ENCODE measurements at places on chromosomes 11 and 22. TPM values are rescaled to one million over a fixed set of nuclear protein-coding genes. Genes with fewer than 3 reads are reported as not detected.

Gene SLC22A6
- not detected for total RNA-seq

DNA sequence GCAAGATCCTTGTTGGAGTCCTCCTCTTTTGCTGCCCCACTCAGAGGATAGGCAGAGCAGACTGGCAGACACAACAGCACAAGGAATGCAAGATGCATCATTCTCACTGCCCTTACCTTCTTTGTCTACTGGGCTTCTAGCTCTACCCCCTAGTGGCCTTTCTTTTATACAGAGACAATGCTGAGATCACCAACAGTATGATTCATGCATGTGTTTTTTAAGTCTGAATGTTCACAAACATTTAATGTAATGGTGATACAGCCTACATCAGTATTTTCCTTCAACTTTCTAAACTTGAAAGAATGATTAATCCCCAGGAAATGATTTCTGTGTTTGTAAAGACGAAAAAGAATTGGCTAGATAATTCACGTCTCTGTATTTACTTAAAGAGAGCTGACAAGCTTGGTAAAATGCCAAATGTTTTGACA is at the start of gene MMP10:
Gene MMP10 (minus strand): TSS at position 138 of the 428 bp plus-strand sequence. CDS start 37 bp downstream, at position 101.
- H3K27me3 ChIP-seq = no peaks in the 10 kb centered on the region
- H3K36me3 ChIP-seq = no peaks in the 10 kb centered on the region
- no peaks in the 10 kb centered on the region for H3K4me1 ChIP-seq
- no peak for DNase-seq

- H3K4me3 ChIP-seq = no peak overlapping the region
- H3K27ac ChIP-seq = peak overlapping the region; percentile 77
- peak; percentile 81 for DNase-seq
- peaks cover 8% of the 10 kb centered on the region for H3K4me1 ChIP-seq
- peaks cover 27% of the 10 kb centered on the region for H3K36me3 ChIP-seq
- no peaks in the 10 kb centered on the region for H3K27me3 ChIP-seq
Measured at GRCh38 chr11:61861634-61862033, 29.7 kb downstream of the FADS3 start.

- no peak overlapping the region for H3K4me3 ChIP-seq
- no peaks in the 10 kb centered on the region for H3K27me3 ChIP-seq
- H3K4me1 ChIP-seq = peaks cover 9% of the 10 kb centered on the region
- peak overlapping the region; percentile 32 for H3K27ac ChIP-seq
- DNase-seq = no peak
- no peaks in the 10 kb centered on the region for H3K36me3 ChIP-seq
Measured at GRCh38 chr11:16347928-16348685, 8.2 kb downstream of the SOX6 start.

GRCh38 chr11:71185411-71185810 is 67.0 kb downstream of the SHANK2 start:
- no peaks in the 10 kb centered on the region for H3K4me1 ChIP-seq
- no peak for DNase-seq
- H3K4me3 ChIP-seq = no peak overlapping the region
- no peaks in the 10 kb centered on the region for H3K36me3 ChIP-seq

- no peaks in the 10 kb centered on the region for H3K36me3 ChIP-seq
- H3K27me3 ChIP-seq = no peaks in the 10 kb centered on the region
- no peak for DNase-seq
- H3K4me3 ChIP-seq = no peak overlapping the region
Measured at GRCh38 chr11:76627606-76628005, 42.9 kb downstream of the LRRC32 start.

GRCh38 chr11:129289350-129290040 is 86.2 kb upstream of the BARX2 start:
- no peak for DNase-seq
- no peaks in the 10 kb centered on the region for H3K36me3 ChIP-seq
- H3K4me3 ChIP-seq = no peak overlapping the region

GRCh38 chr11:134751766-134752165 is 339.7 kb upstream of the B3GAT1 start:
- H3K27ac ChIP-seq = no peak overlapping the region
- DNase-seq = no peak
- no peaks in the 10 kb centered on the region for H3K4me1 ChIP-seq
- no peaks in the 10 kb centered on the region for H3K36me3 ChIP-seq
- no peak overlapping the region for H3K4me3 ChIP-seq

Gene ZNF214
- 1.3 TPM for total RNA-seq

- no peaks in the 10 kb centered on the region for H3K4me1 ChIP-seq
- no peak for DNase-seq
- H3K27ac ChIP-seq = no peak overlapping the region
- no peaks in the 10 kb centered on the region for H3K36me3 ChIP-seq
- H3K27me3 ChIP-seq = no peaks in the 10 kb centered on the region
Measured at GRCh38 chr11:132848336-132848735, 684.0 kb downstream of the OPCML start.

Gene SCGB2A2
- not detected for total RNA-seq

DNA sequence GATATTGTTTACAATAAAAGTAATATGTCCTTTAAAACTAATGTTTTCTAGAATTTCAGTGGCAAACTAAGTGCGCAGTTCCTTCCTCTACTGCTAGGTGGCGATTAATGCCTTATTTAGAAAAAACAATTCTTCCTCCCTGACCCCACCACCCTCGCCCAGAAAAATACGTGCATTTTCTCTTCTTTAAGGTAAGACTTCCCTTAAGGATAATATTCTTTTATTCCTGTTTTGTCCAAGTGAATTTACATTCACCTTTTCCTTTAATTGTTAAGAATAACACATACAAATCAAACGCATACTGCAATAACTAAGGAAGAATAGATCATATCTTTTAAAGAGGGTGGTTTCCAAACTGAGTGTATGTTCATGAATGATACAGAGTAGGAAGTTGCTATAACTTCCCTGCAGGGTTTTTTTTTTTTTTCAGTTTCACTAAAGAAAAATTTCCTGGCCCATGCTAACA is 17.0 kb upstream of the PSMA1 start:
- H3K27me3 ChIP-seq = no peaks in the 10 kb centered on the region
- H3K27ac ChIP-seq = no peak overlapping the region
- no peaks in the 10 kb centered on the region for H3K36me3 ChIP-seq
- H3K4me3 ChIP-seq = no peak overlapping the region

- DNase-seq = no peak
- H3K4me3 ChIP-seq = no peak overlapping the region
- no peak overlapping the region for H3K27ac ChIP-seq
Measured at GRCh38 chr11:120259988-120260565, 20.1 kb downstream of the POU2F3 start.

Gene SPON1
- 20.0 TPM for total RNA-seq

- peak overlapping the region; percentile 99 for H3K27ac ChIP-seq
- peaks cover 2% of the 10 kb centered on the region for H3K36me3 ChIP-seq
- no peak for DNase-seq
- no peak overlapping the region for H3K4me3 ChIP-seq
Measured at GRCh38 chr11:6321961-6322362, 1.7 kb upstream of the CAVIN3 start.

DNA sequence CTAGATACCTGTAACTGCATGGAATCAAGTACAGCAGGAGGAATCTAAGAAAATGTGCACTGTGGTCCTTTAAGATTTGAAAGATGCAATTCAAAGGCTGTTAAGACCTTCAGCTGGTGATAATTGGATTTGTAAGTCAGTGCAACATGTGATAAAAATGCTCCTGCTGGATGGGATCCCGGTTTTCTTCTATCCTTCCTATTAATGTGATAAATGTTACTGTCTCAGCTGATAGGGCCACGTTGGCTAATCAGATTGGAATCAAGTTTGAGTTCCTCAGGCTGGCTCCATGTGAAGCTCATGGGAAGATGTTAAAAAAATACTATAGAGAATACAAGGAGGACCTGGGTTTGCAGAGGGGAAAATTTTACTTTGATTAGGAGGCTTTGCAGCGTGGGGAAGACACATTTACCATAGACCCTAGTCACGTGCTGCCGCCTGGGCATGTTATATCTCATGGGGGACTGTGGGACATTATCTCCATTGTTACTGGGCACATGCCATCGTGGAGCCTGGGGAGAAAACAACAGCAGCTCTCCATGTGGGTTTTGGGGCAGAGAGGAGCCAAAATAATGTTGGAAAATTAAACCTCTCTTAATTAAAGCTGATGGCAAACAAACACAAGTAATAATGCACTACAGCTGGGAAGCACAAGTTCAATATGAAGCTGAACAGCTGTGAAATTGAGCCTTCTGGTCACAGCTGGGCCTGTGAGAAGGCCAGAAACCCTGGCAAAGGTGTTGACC is 652.5 kb downstream of the NTM start:
- no peak overlapping the region for H3K27ac ChIP-seq
- no peaks in the 10 kb centered on the region for H3K36me3 ChIP-seq
- H3K27me3 ChIP-seq = no peaks in the 10 kb centered on the region
- no peaks in the 10 kb centered on the region for H3K4me1 ChIP-seq
- H3K4me3 ChIP-seq = no peak overlapping the region

Gene EXPH5
- total RNA-seq = 0.37 TPM

- no peaks in the 10 kb centered on the region for H3K27me3 ChIP-seq
- H3K27ac ChIP-seq = no peak overlapping the region
- no peak overlapping the region for H3K4me3 ChIP-seq
- no peak for DNase-seq
- no peaks in the 10 kb centered on the region for H3K36me3 ChIP-seq
Measured at GRCh38 chr11:62391642-62392425, 27.0 kb upstream of the SCGB1A1 start.

Gene MS4A4A
- 7.7 TPM for total RNA-seq

- H3K4me3 ChIP-seq = no peak overlapping the region
- no peaks in the 10 kb centered on the region for H3K4me1 ChIP-seq
- no peaks in the 10 kb centered on the region for H3K36me3 ChIP-seq
- H3K27me3 ChIP-seq = no peaks in the 10 kb centered on the region
- H3K27ac ChIP-seq = no peak overlapping the region
Measured at GRCh38 chr11:18650859-18651557, 16.9 kb upstream of the SPTY2D1 start.

Gene SCN4B
- 9.9 TPM for total RNA-seq

GRCh38 chr11:117204283-117205080 is 5.3 kb downstream of the TAGLN start:
- no peak overlapping the region for H3K4me3 ChIP-seq
- peak overlapping the region; percentile 88 for H3K27ac ChIP-seq
- H3K27me3 ChIP-seq = no peaks in the 10 kb centered on the region
- no peaks in the 10 kb centered on the region for H3K36me3 ChIP-seq
- H3K4me1 ChIP-seq = peaks cover 14% of the 10 kb centered on the region

DNA sequence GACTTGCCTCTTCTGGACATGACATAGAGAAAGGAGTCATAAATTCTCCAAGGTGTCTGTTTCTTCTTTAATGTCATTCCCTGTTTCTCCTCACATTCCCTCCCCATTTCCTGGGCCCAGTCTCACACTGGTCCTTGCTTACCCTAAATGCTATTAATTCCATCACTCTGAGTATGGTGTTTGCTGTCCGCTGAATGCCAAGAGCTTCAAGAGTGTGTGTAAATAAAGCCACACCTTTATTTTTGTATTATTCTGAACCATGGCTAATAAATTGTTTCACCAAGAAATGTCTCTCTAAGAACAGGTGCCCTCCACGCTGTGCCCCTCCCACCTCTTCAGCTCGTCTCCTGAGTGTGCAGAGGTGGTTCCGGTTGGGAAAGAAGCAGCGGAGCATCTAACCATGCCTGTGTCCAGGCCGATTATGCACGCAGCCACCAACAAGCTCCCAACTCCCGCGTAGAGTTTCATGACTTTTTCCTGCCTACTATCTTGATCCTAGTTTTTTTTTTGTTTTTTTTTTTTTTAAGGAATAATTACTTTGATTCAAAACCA is 8.6 kb downstream of the TMEM121B start:
- H3K27me3 ChIP-seq = no peaks in the 10 kb centered on the region
- no peak for DNase-seq
- peaks cover 9% of the 10 kb centered on the region for H3K4me1 ChIP-seq
- no peak overlapping the region for H3K27ac ChIP-seq
- no peak overlapping the region for H3K4me3 ChIP-seq

DNA sequence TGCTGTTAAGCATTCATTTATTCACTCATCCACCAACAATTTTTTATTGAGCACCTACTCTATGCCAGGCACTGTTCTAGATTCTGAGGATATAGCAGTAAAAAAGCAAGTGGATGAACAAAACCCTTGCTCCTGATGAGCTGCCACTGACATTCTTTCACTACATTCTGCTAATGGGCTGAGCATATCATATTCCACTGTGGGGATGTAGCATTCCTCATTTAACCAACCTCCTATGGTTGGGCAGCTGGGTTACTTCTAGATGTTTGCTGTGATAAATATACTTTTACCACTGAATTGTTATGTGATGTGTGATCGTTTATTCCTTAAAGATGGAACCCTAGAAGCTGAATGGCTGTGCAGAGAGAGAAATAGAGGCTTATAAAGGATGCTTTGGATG is 176.9 kb downstream of the MN1 start:
- no peaks in the 10 kb centered on the region for H3K36me3 ChIP-seq
- no peak for DNase-seq
- no peak overlapping the region for H3K27ac ChIP-seq
- H3K4me1 ChIP-seq = no peaks in the 10 kb centered on the region

- H3K36me3 ChIP-seq = peaks cover 13% of the 10 kb centered on the region
- H3K27me3 ChIP-seq = no peaks in the 10 kb centered on the region
- H3K4me3 ChIP-seq = no peak overlapping the region
- H3K4me1 ChIP-seq = no peaks in the 10 kb centered on the region
- DNase-seq = no peak
Measured at GRCh38 chr11:64729851-64730382, 6.9 kb upstream of the NRXN2 start.

Gene TESMIN
- total RNA-seq = 0.12 TPM

- H3K36me3 ChIP-seq = no peaks in the 10 kb centered on the region
- peak within 1 kb of the TSS; percentile 99 for H3K4me3 ChIP-seq
- H3K4me1 ChIP-seq = peaks cover 29% of the 10 kb centered on the region
- H3K27me3 ChIP-seq = no peaks in the 10 kb centered on the region
- peak within 1 kb of the TSS; percentile 92 for H3K27ac ChIP-seq
- DNase-seq = peak; percentile 75
Measured at GRCh38 chr11:13277768-13278608, at the start of gene BMAL1. BMAL1 (plus strand) TSS chr11:13277790; CDS start chr11:13354309, 76,519 bp downstream.

Gene C11orf97
- not detected for total RNA-seq

Gene BTBD18
- total RNA-seq = not detected

DNA sequence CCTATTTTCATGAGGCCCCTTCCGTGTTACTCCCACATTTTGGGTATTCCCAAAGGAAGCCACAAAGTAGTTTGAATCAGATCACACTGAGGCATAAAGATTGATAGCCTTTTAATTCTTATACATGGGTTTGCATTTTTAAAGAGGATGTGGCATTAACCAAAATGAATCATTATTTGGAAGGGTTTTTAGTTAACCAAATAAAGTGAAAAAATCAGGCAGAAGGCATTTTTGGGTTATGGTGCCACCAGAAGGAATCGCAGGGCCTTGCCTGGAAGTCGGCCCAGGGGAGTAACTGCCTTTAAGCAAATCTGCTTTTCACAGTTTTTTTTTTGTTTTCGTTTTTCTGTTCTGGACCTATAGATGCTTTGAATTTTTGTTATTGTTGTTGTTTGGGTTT is 55.4 kb downstream of the HSD17B12 start:
- H3K36me3 ChIP-seq = no peaks in the 10 kb centered on the region
- no peak for DNase-seq
- H3K4me3 ChIP-seq = no peak overlapping the region
- H3K27ac ChIP-seq = peak overlapping the region; percentile 35
- H3K27me3 ChIP-seq = no peaks in the 10 kb centered on the region
- peaks cover 17% of the 10 kb centered on the region for H3K4me1 ChIP-seq

Gene NPAS4
- not detected for total RNA-seq
